ENCODE measurements at places on chromosomes 7 and 10. TPM values are rescaled to one million over a fixed set of nuclear protein-coding genes. Genes with fewer than 3 reads are reported as not detected.

GRCh38 chr10:23725548-23725947 lies 286.7 kb downstream of the OTUD1 start:
- no peak for DNase-seq

DNA sequence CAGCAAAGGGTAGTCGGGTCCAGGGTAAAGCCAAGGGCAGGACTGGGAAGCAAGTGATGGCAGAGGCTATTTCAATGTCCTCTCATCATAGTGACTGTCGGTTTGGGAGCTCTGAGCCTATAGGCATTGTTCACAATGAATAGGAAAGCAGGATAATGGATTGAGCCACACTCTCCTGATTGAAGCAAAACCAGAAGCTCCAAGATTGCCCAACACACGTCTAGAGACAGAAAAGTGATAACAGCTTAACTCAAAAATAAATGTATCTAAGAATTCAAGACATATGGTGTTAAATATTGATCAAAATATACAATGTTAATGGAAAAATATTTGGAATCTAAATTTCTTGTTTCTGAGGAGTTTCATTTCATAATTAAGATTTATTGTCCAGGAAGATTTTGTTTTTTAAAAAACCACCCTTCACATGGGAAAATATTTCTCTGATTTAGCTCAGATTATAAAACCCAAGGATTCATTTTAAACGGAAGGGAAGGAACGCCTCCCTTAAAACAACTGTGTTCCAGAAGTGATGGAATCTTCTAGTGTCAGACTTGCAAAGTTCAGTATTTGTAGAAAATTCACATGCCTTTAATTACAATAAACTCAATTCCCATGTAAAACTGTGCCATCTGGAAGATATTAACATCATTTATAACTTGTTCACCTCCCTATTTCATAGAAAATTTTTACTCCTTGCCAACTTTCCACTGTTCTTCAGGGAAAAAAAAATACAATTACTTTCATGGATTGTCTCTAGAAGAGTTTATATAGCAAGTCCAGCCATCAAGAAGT lies 54.5 kb downstream of the NRP1 start:
- no peak for DNase-seq

The ZNF804B gene
- not detected for total RNA-seq

The CALHM3 gene
- not detected for total RNA-seq

The C10orf88 gene
- total RNA-seq: 14.6 TPM

DNA sequence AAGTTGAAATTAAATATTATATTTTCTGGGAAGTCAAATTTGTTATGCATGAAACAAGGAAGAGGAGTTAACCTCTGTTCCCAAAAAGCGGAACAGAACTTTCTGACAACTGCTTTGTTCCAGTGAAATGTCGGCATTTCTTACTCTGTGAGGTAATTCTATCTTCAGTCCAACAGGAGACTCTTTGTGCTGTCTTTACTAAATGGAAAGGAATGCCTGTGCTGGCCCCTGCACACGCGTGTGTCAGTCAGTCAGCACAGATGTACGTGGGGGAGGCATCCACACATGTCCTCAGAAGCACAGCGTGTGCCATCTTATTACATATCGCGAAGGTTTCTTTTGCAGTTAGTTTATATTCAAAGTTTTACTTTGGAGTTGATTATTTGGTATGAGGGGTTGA lies 37.5 kb downstream of the NET1 start:
- peak; percentile 81 for DNase-seq

GRCh38 chr10:83886871-83887270 lies 252.4 kb upstream of the GHITM start:
- DNase-seq: no peak

DNA sequence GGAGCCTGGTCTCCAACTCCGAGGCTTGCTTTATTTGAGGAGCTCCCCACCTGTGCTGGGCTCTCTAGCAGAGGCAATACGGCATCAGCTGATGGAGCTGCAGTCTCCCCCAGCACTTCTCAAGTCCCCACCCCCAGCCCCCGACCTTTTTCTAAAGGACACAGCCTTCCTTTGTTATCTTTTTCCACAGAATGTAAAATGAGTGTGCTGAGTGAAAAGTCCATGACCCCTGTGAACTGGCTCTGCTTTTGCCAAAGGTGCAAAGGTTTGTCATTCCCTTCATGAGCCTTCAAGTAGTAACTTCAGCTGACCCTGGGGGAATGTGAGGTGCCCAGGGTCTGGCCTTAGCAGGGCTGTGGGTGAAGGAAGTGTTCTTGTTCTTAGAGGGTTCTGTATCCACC lies 25.5 kb downstream of the LRRC4 start:
- no peak for DNase-seq
